ENCODE measurements at places on chromosomes 3 and 15. TPM values are rescaled to one million over a fixed set of nuclear protein-coding genes. Genes with fewer than 3 reads are reported as not detected.

DNA sequence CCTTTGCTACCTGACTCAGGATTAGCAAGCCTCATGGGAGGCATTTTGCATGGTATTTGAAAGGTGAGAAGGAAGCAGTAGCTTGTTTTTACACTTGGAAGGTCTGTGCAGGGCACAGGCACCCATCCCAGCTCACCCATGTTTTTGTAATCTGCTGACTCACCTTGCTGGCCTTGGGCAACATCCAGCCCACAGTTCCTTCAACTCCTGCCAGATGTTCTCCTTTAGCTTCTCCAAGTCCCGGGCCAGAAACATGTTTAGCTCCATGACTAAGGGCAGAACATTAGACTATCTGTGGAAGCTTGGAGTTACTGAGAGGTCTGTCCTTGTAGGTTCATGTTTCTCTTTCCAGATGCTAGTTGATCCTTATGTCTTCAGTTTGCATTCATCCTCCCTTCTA, 12.4 kb upstream of the ZNF770 start:
- no peaks in the 10 kb centered on the region for H3K27me3 ChIP-seq
- DNase-seq = peak; percentile 28
- no peaks in the 10 kb centered on the region for H3K36me3 ChIP-seq
- no peak overlapping the region for H3K4me3 ChIP-seq
- H3K27ac ChIP-seq = no peak overlapping the region
- H3K4me1 ChIP-seq = no peaks in the 10 kb centered on the region

- H3K27ac ChIP-seq = no peak overlapping the region
- H3K36me3 ChIP-seq = no peaks in the 10 kb centered on the region
- H3K4me3 ChIP-seq = no peak overlapping the region
- H3K4me1 ChIP-seq = no peaks in the 10 kb centered on the region
These were observed 36.8 kb downstream of the MUC4 start for GRCh38 chr3:195774917-195775316.

DNA sequence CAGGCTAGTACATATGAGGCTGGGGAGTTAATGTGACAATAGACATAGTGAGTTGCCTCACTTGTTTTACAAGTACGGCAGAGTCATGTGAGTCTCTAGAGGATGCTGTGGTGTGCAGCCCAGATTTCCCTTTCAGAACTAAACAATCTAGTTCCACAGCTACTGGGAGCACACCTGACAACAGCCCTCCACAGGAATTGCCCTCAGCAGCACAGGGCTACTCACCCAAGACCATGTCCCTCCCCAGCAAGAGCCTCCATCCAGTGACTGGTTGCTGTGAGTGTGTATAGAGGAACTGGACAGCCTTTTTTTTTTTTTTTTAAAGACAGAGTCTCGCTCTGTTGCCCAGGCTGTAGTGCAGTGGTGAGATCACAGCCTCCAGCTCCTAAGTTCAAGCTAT, 40.2 kb upstream of the UBE2E2 start:
- H3K27me3 ChIP-seq = no peaks in the 10 kb centered on the region
- no peak for DNase-seq
- no peaks in the 10 kb centered on the region for H3K36me3 ChIP-seq
- H3K27ac ChIP-seq = no peak overlapping the region

GRCh38 chr3:46948830-46949671, 27.5 kb downstream of the CCDC12 start:
- H3K4me1 ChIP-seq = peaks cover 58% of the 10 kb centered on the region
- peaks cover 53% of the 10 kb centered on the region for H3K36me3 ChIP-seq
- DNase-seq = peak; percentile 82
- H3K27ac ChIP-seq = peak overlapping the region; percentile 61
- H3K27me3 ChIP-seq = no peaks in the 10 kb centered on the region
- H3K4me3 ChIP-seq = no peak overlapping the region

Gene ST3GAL6
- not detected for total RNA-seq

- H3K27ac ChIP-seq = no peak overlapping the region
- H3K27me3 ChIP-seq = no peaks in the 10 kb centered on the region
- no peaks in the 10 kb centered on the region for H3K4me1 ChIP-seq
- DNase-seq = no peak
These were observed 23.3 kb downstream of the NEK11 start for GRCh38 chr3:131050001-131050400.

DNA sequence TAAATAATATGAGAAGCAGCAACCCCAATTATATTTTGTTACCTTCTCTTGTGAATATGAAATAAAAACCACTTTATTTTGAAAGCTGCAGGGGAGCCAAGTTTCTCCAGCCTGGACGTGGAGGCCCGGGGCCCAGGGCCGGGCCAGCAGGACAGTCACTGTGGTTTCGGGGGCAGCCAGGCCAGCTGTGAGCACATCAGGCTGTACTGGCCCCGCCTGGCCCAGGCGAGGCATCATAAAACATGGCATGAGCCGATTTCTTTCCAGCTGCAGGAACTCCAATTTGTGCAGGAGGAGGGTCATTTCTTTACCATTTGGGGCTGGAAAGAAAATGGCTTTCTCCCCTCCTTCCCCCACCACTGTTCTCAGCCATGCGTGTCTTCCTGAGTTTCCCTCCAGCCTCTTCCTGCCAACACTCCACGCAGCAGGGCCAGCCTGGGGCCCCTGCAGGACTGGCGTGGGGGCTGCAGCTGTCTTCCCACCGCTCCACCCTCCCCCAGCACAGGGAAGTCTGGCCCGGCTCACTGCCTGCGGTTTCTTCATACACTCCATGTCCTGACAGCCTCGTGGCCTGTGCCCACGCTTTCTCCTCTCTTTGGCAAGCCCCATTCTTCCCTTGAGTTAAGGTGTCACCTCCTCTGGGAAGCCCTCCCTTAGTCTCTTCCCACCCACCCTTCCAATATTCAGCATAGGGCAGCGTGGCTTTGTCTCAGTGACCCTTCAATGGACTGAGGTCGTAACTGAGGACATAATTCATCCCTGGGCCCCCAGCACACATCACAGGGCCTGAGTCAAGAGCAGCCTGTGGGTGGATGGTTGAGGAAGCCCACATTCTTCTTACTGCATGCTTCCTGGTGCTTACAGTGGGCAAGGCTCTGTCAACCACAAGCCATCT, 135.8 kb downstream of the CHSY1 start:
- H3K27me3 ChIP-seq = peaks cover 1% of the 10 kb centered on the region
- no peak for DNase-seq
- H3K27ac ChIP-seq = no peak overlapping the region
- H3K4me1 ChIP-seq = peaks cover 15% of the 10 kb centered on the region
- H3K4me3 ChIP-seq = no peak overlapping the region

Gene OR4F6
- total RNA-seq = not detected

Gene SEMA7A
- total RNA-seq = 6.8 TPM

Gene MELTF
- total RNA-seq = 11.7 TPM

DNA sequence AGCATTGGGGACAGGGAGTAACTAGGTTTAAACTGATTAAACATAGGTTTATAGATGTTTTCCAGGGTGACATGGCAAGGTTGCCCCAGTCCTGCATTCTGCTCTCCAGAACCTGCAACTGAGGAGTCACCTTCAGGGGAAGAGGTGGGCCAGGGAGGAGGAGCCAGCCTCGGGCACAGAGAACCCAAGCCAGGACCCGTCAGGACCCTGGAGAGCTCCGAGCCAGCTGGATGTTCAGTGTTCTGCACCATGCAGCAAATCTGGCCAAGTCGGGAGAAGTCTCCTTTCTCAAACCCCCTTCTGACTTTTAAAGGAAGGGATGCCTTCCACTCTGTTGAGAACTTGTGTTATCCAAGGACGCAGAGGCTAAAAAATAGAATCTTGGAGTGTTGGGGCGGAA, 62.1 kb upstream of the SLC6A11 start:
- peak; percentile 55 for DNase-seq
- H3K27me3 ChIP-seq = no peaks in the 10 kb centered on the region
- no peaks in the 10 kb centered on the region for H3K4me1 ChIP-seq
- H3K27ac ChIP-seq = no peak overlapping the region
- no peak overlapping the region for H3K4me3 ChIP-seq

DNA sequence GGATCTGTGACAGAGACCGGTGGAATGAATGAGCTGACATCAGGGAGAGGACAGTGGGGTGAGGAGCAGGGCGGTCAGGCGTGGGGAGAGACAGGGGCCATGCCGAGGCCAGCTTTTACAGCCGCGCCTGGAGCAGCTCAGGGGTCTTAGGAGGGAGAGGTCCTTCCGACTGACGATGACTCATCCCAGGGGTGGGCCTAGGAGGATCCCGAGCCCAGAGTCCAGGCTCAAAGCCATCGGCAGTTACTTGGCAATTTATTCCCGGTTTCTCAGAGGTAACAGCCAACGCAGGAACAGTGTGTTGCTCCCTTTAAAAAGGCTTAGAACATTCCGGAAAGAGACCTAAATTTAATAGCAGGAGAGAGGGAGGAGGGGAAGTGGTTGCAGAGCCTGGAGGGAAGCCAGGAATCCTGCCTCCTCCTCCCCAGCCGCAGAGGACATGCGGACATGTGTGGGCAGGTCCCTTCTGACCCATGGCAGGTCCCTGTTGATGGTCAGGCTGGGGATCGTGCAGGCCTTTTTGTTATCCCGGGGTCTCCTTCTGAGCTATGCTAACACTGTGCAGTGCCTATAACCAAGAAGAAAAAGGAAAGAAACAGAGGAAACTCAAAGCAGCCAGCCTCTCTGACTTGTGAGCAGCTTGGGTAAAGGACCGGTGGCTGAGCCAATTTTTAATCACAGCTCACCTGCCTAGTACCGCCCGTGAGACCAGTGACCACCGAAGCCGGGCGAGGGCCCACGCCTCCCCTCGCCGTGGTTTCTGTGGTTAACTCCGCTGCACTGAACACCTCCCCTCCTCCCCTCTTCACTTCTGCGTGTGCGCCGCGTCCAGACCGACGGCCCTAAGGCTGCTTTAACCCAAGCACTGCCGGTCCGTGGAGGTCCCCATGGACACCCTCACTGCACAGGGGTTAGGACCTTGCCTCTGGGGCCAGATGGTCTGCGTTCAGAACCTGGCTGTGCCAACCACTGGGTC, 392.4 kb upstream of the PROK2 start:
- H3K27me3 ChIP-seq = no peaks in the 10 kb centered on the region
- peaks cover 20% of the 10 kb centered on the region for H3K4me1 ChIP-seq
- DNase-seq = peak; percentile 55
- peak overlapping the region; percentile 49 for H3K27ac ChIP-seq

GRCh38 chr3:120353463-120353862, 4.3 kb upstream of the LRRC58 start:
- no peak for DNase-seq
- no peaks in the 10 kb centered on the region for H3K36me3 ChIP-seq
- no peak overlapping the region for H3K27ac ChIP-seq
- H3K4me1 ChIP-seq = peaks cover 15% of the 10 kb centered on the region

GRCh38 chr3:24296441-24297205, 198.0 kb downstream of the THRB start:
- H3K4me3 ChIP-seq = no peak overlapping the region
- no peaks in the 10 kb centered on the region for H3K36me3 ChIP-seq
- no peak for DNase-seq
- no peak overlapping the region for H3K27ac ChIP-seq
- H3K27me3 ChIP-seq = no peaks in the 10 kb centered on the region

DNA sequence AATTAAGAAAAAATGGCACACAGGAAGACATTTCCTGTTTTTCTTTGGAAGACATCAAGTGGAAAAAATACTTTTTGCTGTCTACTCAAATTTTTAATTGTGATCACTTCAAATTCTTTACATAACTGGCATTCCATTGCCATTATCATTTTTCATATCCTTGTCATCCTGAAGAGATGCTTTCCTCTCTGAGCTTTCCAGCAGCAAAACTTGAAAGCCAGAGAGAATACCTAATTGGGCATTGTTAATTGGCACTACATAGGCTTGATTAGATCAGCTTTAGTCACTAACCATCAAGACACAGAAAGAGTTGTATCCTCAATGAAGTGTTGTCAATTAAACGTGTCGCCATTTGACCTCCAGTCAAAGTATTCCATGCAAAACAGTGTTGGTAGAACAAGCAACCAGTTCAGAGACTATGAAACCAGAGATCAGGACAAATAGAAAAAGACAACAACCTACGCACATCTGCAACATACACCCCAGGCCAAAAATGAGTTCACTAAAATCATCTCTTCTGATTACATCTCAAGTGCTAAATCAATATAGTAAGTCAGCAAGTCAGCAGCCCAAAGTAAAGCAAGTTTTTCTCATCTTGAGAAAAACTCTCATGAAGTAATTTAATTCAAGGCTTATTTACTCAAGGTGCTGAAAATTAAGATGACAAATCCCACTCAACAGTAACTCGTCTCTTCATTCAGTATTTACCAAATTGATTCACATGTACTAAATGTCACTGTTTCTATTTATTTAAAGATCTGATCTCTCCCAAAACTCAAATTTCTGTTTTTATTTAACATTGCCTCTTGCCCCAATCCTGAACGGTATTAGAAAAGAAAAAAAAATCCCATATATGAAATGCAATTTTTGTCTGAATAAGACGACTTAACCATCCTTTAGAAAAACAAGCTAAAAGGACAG, 123.0 kb downstream of the SUCLG2 start:
- no peaks in the 10 kb centered on the region for H3K4me1 ChIP-seq
- peaks cover 15% of the 10 kb centered on the region for H3K36me3 ChIP-seq
- no peak for DNase-seq
- no peaks in the 10 kb centered on the region for H3K27me3 ChIP-seq
- no peak overlapping the region for H3K27ac ChIP-seq

Gene RARB
- total RNA-seq = 0.16 TPM

DNA sequence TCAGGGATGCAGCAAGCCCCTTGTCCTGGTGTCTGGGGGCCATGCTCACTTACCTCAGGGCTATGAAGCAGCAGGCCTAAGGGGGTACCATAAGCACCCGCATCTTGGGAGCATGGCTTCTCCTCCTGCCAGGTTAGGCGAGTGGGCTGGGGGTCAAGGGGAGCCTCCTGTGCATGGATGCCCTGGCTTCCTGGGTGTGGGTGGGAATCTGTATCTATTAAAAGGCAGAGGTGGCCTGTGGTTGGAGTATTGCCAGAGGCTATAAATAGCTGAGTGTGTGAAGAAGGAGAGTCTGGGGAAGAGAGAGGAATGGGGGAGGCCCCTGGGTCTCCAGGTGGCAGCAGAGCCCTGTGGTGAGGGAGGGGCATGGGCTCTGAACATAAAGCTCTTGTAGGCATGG, 19.5 kb downstream of the ACVR2B start:
- no peak overlapping the region for H3K27ac ChIP-seq
- no peaks in the 10 kb centered on the region for H3K36me3 ChIP-seq
- H3K4me3 ChIP-seq = no peak overlapping the region
- DNase-seq = peak; percentile 11
- H3K4me1 ChIP-seq = peaks cover 6% of the 10 kb centered on the region

DNA sequence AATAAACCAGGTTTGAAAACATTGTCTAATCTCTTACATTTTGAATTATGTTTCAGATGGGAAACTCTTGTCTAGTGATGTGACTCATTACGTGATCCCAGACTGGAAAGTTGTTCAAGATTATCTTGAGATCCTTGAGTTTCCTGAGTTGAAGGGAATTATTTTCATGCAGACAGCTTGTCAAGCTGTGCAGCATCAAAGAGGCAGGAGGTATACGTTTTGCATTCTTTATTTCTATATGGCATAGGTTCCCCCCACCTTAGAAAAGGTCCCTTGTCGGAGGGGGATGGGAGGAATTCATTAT, 1.5 kb downstream of the DIS3L start:
- DNase-seq = peak; percentile 15
- H3K4me1 ChIP-seq = peaks cover 17% of the 10 kb centered on the region
- H3K27ac ChIP-seq = peak overlapping the region; percentile 82
- H3K27me3 ChIP-seq = no peaks in the 10 kb centered on the region
- peak overlapping the region; percentile 45 for H3K4me3 ChIP-seq

GRCh38 chr15:62301993-62302675, 137.0 kb upstream of the C2CD4B start:
- H3K36me3 ChIP-seq = no peaks in the 10 kb centered on the region
- no peak for DNase-seq
- H3K4me3 ChIP-seq = no peak overlapping the region
- no peak overlapping the region for H3K27ac ChIP-seq
- H3K4me1 ChIP-seq = no peaks in the 10 kb centered on the region

GRCh38 chr15:94563456-94563855, 332.1 kb downstream of the MCTP2 start:
- no peaks in the 10 kb centered on the region for H3K27me3 ChIP-seq
- H3K4me1 ChIP-seq = no peaks in the 10 kb centered on the region
- no peaks in the 10 kb centered on the region for H3K36me3 ChIP-seq
- no peak overlapping the region for H3K27ac ChIP-seq
- H3K4me3 ChIP-seq = no peak overlapping the region

Measured in K562 (cell line).